RPMI7951 (cell line): ENCODE measurements at places on chromosomes 7 and 10.

- DNase-seq: peak; percentile 97
These were observed 55.0 kb upstream of the AKR1E2 start for GRCh38 chr10:4770801-4771553.

- DNase-seq: no peak
These were observed 28.4 kb downstream of the MPP7 start for GRCh38 chr10:28274475-28274874.

- no peak for DNase-seq
These were observed 123.6 kb downstream of the RNF216 start for GRCh38 chr7:5657901-5658300.

DNA sequence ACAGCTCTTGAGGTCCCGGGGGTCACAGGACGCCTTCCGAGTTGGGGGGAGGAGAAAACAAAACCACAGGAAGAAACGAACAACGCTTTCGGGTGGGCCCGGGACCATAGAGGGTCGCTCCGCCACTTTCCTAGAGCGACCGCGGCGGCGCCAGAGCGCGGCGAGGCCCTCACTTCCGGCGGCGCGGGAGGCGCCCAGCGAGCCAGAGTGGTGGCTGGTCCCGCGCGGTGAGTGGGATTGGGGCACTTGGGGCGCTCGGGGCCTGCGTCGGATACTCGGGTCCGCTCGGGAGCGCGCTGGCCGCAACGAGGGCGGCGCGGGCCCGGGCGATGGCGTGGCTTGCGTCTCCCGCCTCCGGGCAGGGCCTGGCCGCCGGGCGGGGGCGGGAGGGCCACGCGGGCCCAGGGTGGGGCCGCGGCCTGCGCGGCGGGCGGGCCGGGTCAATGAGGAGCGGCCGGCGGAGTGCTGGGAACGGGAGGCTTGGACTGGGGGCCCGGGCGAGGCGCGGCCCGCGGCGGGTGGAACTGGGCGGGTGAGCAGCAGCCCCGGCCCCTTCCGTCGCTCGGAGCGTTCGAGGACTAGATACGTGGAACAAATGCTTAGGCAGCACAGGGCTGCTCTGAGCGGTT lies at the start of gene ZNF22:
ZNF22 (plus strand) TSS at position 172 of the 629 bp plus-strand sequence. CDS start 2,446 bp downstream, outside the sequence.
- peak; percentile 79 for DNase-seq

DNA sequence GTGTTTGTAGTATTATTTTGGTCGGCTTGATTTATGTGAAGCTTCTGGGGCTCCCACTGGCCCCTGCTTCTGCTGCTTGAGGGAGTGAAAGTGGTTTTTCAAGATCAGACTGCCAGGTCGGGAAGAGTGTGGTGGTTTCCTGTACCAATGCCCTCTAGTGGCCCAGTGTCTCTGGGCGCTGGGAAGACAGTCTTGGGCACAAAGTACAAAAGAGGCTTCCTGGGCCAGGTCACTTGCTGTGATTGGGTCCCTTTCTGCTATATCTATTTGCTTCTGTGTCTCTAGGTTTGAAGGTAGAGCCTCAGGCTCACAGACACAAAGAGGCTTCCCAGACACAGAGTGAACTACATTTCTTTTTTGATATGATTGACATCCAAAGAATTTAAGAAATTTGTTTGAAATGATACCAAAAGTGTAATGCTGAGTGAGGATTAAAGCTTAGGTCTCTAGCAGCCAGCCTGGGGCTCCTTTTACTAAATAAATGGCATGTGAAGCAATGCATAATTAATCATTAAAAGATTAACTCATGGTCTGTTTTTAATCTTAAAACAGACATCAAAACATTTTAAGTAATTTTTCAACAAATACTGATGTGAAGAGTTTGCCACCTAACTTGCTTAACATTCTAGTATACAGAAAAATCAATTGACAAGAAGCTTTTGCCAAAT lies 36.3 kb downstream of the ABCB1 start:
- DNase-seq: no peak
